ENCODE measurements at places on chromosomes 11 and 22.
A peak's percentile ranks its signal among the peaks of the same experiment; 100 is the strongest.

DNA sequence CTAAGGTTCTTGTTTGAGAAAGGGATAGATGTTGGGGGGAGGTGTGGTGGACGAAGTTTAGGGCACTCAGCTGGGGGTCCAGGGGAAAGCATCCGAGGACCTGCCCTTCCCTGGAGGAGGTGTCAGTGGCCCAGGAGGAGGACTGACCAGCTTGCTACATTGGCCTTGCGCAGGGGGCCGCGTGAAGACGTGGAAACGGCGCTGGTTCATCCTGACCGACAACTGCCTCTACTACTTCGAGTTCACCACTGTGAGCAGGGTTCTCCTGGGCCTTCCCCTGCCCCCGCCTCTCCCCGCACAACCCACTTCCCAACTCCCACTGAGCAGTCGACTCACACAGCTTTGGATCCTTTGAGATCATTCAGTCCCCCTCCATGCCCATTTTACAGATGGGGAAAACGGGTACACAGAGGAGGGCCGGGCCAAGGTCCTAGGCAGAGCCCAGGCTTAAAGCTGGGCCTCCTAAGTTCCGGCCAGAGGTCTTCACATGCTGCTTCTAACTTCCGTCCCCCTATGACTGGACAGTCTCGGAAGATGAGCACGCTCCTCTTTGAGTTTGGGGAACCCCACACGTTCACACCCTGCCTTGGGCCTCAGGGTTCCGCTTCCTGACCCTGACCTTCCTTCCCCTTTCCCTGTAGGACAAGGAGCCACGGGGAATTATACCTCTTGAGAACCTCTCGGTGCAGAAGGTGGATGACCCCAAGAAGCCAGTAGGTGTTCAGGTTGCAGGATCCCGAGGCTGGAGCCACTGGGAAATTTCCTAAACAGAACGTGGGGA lies 28.7 kb downstream of the CYTH4 start:
- no peak for DNase-seq

GRCh38 chr11:121391914-121392313 lies 60.2 kb upstream of the SORL1 start:
- DNase-seq: no peak

GRCh38 chr11:27370374-27370773 lies 7.4 kb upstream of the CCDC34 start:
- no peak for DNase-seq

GRCh38 chr11:96012086-96012824 lies 88.3 kb upstream of the MTMR2 start:
- DNase-seq: peak; percentile 10

- DNase-seq: no peak
Measured at GRCh38 chr22:17119481-17120202, 1.5 kb downstream of the TMEM121B start.

DNA sequence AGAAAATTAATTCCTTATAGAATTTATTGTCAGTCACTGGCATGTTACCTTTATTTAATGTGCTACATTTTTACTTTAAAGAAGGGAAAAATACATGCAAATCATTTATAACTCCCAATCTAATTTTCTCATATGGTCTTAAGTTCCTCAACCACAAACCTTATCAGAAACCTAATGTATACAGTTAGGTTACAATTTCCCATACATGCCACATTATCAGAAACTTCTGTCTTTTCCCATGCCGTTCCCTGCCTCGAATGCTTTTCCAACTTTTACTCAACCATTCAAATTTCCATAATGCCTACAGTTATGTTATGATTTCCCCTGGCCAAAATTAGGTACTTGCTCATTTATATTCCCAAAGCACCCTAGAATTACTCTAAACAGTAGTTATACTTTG lies 13.5 kb downstream of the RSF1 start:
- no peak for DNase-seq

DNA sequence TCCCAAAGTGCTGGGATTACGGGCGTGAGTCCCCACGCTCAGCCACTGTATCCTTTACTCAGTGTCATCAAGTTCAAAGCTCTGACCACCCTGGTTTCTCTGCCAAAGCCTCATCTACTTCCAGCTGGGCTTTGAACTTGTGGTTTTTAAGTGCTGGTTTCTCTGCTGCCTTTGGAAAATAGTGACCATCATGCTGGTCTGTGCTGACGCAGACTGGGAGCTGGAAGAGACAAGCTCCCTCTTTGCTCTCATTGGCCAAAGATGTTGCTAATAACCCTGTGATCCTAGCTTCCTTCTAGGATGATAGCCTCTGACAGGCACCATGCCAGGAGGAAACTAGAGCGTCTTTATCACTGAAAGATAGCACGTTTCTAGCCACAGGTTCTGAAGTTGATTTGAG lies 62.4 kb downstream of the ALX4 start:
- no peak for DNase-seq

GRCh38 chr22:46863794-46864193 lies 101.3 kb downstream of the TBC1D22A start:
- DNase-seq: no peak

DNA sequence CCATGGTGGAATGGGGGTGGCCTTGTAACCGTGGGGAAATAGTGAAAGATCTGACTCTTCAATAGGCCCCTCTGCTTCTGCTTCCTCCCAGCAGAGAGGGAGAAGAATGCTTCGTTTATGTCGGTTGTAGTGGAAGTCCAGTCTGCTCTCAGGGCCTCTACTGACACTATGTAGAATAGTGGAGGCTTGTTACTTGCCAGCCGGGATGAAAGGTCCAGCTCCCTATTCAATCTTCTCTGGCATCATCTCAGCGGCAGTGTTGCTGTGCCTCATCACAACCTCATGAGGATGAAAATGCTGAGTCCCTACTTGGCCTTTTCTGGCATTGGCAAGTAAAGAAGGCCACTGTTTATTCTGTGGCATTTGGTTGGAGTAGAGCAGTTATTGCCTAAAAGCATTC lies 820.9 kb upstream of the TENM4 start:
- DNase-seq: no peak

GRCh38 chr11:64451856-64452255 lies 92.9 kb downstream of the RPS6KA4 start:
- DNase-seq: no peak

GRCh38 chr11:114042234-114042633 lies 17.3 kb upstream of the ZBTB16 start:
- no peak for DNase-seq

DNA sequence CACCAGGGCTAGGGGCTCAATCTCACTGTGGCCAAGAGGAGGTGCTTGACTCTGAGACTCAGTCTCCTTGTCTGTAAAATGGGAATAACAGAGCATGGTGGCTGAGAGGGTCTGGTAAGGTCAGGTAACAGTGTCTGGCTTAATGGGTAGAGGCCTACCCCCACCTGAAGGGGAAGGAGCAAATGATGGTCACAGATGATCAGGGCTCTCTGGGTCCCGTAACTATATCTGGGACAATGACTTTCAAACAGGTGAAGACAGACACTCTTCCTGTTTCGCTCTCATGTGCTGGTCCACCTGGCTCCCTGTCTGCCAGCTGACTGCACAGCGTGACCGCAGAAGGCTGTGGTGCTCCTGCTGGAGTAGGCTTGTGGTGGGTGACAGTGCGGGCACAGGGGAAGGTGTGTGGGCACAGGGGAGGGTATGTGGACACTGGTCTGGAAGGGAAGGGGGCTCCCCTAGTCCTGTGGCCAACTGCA lies 4.0 kb downstream of the A4GALT start:
- no peak for DNase-seq

- no peak for DNase-seq
Measured at GRCh38 chr22:42275970-42276369, 5.5 kb upstream of the TCF20 start.

GRCh38 chr22:31912407-31912743 lies 32.0 kb upstream of the YWHAH start:
- DNase-seq: no peak

DNA sequence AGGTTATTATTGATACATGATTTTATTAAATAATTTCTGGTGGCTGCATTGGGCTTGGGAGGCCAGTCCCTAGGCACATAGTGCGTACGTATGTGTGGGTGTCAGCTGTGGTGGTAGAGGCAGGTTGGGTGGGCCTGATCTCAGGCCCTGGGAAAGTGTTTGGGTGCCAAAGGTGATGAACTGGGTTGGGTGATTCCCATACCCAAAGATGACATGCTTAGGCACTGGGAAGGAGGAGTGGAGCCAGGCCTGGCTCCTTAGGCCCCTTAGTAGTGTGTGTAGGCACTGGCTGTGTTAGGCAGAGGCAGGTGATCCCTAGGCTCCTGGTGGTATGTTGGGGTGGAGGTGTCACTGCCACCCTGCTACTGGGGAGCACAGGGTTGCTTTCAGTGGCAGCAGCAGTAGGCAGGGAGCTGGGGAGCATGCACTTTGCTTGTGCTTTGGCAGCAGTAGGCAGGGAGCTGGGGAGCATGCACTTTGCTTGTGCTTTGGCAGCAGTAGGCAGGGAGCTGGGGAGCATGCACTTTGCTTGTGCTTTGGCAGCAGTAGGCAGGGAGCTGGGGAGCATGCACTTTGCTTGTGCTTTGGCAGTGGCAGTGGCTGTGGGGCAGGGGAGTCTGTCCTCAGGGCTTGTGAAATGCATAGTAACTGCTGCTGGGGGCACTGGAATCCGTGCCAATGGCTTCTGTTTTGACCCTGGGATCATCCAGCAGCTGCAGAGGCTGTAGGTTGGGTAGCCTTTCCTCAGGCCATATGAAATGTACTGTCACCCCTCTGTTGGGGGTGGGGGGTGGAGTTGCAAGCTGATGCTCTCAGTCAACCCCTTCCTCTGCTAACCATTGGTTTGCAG lies 84.4 kb downstream of the RRM1 start:
- no peak for DNase-seq

- DNase-seq: no peak
Measured at GRCh38 chr22:41535244-41535643, 9.0 kb downstream of the POLR3H start.

GRCh38 chr22:36912694-36913426 lies 568 bp upstream of the CSF2RB start:
- DNase-seq: no peak

DNA sequence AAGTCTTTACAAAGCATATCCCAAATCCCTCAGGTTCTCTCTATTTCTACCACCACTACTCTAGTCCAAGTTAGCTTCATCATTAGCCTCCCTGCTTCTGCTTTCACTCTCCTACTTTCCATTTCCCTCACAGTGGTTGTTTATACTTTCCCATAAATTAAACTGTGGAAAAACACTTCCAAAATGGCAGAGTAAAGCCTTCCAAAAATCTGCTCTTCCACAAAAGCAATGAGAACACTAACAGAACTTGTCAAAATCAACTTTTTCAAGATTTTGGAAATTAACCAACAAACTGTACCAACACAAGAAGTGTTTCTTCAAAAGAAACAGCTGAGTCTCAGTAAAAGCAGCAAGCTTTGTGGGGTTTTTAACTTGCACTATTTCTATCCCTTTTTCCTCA lies 71.8 kb downstream of the TTC28 start:
- DNase-seq: no peak

DNA sequence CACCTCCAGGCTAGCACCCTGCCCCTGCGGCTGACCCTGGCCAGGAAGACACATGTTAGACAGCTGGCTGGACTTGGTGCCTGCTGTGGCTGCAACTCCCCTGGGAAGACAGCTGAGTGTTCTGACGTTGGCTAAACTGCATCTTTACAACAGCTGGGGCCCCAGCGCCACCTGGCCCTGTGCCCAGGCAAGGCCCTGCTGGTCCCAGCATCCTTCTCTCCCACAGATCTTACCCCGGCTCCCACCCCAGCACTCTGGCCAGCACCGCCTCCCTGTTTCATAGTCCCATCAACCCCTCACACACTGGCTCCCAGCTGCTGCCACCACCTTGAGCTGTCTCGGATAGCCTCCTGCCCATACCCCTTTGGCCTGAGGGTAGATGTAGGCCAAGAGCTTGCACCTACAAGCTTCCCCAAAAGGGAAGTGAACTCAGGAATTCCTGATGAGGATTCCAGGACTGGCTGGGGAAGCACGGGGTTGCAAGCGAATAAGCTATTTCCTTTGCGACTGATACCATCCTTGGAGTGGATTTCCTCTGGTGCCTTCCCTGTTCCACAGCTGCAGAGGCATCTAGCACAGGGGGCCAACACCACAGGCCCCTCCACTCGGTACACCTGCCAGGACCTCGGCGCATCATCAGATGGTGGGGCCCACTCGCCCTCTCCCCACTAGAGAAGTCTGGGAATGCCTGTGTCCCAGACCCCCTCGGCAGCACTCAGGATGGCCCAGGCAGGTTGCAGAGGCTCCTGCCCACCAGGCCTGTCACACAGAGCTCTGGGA lies 28.5 kb downstream of the RSPH14 start:
- peak; percentile 67 for DNase-seq

- peak; percentile 53 for DNase-seq
Measured at GRCh38 chr22:47129902-47130635, 367.6 kb downstream of the TBC1D22A start.

DNA sequence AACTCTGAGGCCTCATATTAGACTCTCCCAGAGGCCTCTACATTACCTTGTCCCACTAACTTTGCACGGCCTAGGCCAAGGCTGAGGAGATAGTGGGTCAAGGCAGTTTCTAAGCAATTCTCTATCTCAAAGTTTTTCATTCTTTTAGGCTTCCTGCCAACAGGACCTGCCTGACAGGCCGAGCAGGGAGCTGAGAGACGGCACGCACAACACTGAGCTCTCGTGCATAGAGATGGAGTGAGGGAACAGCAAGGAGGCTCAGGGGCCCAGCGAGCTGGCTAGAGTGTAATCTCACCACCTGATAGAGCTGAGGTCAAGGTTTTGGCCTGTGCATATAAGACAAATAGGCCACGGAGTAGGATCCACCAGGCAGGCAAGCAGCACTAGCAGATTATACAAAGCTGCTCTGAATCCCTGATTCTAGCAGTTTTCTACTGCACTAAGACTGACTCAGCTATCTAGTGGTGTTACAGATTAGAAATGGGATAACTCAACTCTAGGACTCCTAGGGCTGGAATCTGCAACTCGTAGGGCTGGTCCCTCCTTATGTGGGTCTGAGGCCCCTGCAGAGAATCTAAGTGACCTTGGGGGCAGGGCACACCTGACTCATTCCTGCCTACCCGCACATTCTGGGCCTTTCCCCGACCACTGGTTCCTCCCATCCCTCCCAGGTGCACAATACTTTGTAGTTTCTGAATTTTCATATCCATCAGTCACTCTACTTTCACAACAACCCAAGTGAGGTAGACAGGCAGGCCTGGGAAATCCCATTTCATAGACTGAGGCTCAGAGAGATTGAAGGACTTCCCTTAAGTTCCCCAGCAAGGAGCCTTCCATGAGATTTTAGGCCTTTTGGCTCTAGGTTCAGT lies 1.7 kb downstream of the CYB5R2 start:
- no peak for DNase-seq

DNA sequence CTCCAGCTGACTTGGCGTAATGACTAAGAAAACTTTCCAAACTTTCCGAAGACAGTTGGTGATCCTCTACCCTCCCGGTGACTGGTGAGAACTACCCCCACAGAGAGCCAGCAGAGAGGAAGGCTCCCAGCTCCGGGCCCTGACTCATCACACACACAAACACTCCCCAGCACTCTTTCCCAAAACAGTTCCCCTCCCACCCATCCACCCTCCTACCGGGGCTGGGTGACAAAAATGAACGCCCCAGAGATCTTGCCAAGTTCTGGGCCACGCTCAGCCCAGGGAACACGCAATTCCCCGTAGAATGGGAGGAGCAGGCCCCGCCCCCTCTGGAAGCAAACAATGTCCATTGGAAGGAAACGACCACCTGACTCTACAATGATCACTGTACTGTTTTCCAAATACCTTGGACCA lies 21.3 kb upstream of the JAM3 start:
- no peak for DNase-seq

Measured in NCI-H1436 (cell line).